ENCODE measurements at places on chromosomes 6 and 20. TPM values are rescaled to one million over a fixed set of nuclear protein-coding genes. Genes with fewer than 3 reads are reported as not detected.

DNA sequence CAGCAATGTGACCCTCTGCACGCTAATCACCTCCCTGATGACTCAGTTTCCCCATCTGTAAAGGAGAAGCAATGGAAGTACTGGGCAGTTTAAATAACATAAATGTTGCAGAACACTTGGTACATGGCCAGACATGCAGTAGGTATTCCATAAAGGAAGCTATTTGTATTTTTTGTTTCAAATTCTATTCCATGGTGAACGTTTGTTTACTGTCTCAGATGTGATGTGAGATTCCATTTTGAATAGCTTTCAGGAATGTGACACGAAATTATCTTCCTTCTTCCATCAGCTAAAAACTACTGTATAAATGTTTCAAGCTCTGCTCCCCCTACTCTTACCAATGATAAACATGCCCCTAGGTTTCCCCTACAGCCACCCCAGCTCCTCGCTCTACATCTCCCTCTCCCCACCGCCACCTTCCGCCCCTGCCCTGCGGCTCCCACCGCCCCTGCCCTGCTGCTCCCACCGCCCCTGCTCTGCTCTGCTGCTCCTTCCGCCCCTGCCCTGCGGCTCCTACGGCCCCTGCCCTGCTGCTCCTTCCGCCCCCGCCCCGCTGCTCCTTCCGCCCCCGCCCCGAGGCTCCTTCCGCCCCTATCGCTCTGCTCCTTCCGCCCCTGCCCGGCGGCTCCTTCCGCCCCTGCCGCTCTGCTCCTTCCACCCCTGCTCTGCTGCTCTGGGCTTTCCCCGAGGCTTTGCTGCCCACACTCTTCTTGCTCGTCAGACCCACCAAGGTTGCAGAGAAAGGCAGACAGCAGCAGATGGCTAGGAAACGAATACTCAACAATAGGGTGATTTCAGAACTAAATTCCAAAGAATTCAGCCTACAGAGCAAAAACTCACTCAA is 78.9 kb downstream of the THBS2 start:
- no peak for DNase-seq

DNA sequence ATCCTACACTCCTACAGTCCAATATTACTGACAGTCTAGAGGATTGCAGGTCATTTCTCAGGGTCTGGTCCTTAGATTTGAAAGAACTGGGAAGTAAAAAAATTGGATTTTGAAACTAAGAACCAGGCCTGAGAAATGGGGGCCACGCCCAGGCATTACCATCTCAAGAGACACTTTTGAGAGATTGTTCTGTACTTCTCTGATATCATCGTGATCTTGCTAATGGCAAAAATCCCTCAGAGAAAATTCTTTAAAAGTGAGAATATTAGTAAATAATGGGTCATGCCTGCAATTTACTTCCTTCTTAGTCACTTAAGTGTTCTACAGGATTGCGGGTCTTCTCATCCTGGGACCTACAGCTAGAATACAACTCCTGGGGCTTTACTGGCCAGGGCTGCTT is 42.0 kb upstream of the HIVEP1 start:
- DNase-seq, result no peak

- DNase-seq, result no peak
Measured at GRCh38 chr20:52748285-52748932, 223.7 kb upstream of the TSHZ2 start.

DNA sequence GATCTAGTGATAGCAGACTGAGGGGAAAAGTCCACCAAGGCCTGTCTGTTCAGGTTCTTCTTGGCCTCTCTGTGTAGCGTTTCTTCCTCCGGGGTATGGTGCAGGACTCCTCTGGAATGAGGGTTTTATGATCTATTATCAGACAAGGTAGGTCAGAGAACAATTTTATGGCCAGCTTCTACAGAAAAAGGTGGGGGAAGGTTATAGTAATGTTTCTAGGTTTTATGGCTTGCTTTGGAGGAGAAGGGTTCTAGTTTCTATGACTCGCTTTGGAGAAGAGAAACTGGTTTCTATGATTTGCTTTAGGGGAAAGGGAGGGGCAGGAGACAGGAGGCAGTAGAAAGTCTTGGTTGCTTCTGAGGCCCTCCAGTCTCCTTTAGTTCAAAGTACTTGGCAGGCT is 144.8 kb upstream of the LAMA2 start:
- no peak for DNase-seq

- no peak for DNase-seq
Measured at GRCh38 chr6:8664700-8665099, 229.4 kb upstream of the SLC35B3 start.

DNA sequence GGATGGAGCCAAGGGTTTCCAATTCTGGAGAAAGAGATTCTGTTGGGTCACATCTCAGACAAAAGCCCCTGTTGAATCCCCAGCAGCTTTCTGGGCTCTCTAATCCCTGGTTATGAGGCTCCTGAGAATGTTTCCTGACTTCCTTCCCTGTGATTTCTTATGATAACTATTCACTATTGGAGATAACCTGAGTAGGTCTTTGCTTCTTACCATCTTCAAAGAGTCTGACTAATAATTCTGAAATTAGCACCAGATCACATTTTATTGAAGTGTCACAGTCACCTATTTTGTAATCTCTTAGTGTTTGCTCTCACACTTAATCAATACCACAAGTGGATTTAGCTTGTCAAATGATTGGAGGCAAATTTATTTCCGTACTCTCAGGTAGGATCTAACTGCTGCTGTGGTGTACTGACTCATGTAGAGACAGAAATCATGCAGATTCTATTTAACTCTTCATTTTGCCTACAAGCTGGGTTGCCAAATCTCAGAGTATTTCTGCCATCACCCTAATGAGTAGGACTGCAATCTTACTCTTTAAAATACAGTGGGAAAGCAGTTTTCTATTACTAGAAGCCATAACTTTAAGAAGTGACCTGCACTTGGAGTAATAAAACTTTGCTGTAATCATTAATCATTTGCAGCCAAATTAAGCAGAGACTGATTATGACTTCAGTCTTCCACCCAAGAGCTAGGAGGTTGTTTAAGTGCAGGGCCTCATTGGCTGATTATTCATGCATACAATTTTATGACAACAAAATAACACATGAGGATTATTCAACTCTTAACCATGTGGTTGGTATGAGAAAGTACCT is 422.1 kb downstream of the EPM2A start:
- no peak for DNase-seq

DNA sequence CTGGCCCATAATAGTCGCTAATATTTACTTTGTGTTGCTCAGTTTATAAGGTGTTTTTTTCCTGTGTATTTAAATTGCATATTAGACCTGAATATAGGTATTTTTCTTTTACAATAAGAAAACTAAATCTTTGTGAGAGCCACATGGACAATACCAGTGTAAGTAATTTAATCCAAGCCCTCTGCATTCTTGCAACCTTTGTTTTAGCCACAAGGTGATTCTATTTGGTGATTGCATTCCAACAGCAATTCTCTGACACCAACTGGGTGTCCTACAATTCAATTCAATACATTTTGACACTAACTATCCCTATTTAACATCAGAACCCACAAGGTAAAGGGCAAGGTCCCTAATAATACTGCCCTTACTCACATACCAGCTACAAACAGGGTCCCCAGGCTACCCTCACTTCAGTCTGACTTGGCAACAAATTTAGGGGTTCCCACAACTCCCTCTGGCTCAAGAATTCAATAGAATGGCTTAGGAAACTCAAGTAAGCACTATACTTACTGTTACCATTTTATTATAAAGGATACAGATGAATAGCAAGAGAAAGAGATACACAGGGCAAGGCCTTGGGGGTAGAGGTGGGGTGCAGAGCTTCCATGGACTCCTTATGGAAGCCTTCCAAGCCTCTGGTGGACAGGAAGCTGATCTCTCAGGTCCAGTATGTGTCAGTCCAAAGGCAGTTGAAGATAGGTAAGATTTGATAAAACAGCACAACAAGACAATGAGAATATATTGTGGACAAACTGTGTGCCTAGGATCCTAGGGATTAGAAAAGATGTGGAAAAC is 169.3 kb downstream of the CD83 start:
- no peak for DNase-seq

- DNase-seq, result no peak
Measured at GRCh38 chr6:110738899-110739365, 76.3 kb downstream of the CDK19 start.

The ERGIC3 gene
- 171 TPM for total RNA-seq

The HTR1E gene
- not detected for total RNA-seq
